ENCODE measurements at places on chromosomes 6 and 20.

DNA sequence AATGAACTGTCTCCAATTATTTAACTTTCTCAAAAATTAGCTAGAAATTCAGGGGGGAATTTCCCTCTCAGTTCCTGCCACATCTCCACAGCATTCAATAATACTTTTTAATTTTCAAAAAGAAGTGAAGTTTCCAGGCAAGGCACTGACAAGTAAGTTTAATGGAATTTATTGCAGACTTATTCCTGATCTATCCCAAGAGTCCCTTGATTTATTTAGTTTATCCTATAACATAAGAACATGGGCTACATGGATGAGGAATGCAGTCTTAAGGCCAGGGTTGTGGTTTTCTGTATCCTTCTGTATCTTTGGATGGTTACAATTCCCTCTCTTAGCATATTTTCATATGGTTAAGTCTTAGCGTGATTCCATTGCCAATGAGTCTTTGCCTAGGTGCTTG lies 126.5 kb downstream of the TSHZ2 start:
- no peak for DNase-seq

DNA sequence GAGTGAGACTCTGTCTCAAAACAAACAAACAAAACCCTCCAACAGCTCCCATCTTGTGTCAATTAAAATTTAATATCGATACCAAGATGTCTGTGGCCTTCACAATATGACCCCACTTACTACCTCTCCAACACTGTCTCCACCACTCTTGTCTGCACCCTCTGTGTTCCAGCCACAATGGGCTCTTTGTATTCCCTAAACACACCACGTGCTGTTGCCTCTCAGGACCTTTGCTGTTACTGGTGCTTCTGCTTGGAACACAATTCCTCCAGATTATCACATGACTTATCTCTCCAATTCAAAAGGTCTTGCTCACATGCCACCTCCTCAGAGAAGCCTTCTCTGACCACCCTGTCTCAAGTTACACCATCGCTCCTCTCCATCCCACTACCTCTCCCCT lies 6.0 kb upstream of the HCK start:
- no peak for DNase-seq

- no peak for DNase-seq
Observed at GRCh38 chr6:161407581-161407980, 133.7 kb upstream of the AGPAT4 start.

DNA sequence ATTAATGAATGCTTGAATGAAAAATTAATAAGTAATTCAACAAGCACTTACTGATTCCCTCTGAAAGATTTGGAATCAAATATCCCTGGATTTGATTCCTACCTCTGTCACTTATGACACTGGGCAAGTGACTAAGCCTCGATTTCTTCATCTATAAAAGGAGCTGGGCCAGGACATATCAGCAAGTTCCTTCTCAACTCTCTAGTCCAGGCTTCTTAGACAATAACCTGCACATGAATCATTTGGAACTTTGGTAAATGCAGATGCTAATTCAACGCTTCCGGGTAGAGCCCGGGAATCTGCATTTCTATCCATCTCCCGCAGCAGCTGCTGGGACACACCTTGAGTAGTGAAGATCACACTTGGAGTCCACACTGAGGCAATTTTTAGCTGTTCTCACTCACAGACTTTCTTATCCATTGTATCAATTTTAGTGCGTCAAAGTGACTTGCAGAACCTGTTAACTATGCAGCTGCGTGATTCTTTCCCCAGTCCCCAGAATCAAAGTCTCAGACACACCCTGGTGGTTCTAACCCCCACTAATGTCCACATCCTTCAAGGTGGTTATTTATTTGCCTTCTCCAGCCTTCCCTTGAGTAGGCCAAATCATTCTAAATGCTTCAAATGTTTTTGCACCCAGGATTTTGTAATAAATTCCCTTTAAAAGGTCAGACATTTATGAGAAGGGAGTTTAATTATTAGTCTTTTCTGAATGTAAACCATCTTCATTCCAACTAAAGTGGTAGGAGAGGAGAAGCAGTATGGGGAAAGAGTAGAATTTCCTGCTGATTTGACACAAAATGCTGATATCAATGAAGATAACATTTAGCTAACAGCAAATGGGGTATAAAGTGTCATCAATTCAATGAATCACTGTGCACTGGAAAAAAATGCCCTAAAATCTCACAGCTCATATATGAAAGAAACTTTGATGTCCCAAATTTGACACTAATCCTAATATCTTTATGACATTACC lies 26.0 kb upstream of the CCND3 start:
- DNase-seq = no peak

DNA sequence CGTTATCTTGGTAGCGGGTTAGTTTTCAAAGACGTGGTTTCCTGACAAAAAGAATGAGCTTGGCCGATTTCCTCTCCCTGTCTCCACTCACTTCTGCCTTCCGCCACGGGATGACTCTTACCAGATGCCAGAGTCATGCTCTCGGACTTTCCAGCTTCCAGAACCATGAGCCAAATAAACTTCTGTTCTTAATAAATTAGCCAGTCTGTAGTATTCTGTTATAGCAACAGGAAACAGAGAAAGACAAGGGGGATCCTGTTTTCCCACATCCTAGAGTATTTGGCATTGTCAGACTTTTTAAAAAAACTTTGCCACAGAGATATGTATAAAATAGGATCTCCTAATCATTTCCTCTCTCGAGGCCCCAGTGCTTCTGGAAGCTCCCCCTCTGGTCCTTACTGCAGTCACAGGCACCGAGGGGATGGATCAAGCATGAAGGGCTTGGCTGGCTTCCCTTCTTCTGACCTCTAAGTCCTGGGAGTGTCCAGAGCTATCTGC lies 84.9 kb upstream of the NAA20 start:
- DNase-seq = no peak

- DNase-seq = no peak
Observed at GRCh38 chr6:144725736-144726522, 440.8 kb downstream of the UTRN start.

- no peak for DNase-seq
Observed at GRCh38 chr6:80460257-80460865, 353.9 kb downstream of the BCKDHB start.

DNA sequence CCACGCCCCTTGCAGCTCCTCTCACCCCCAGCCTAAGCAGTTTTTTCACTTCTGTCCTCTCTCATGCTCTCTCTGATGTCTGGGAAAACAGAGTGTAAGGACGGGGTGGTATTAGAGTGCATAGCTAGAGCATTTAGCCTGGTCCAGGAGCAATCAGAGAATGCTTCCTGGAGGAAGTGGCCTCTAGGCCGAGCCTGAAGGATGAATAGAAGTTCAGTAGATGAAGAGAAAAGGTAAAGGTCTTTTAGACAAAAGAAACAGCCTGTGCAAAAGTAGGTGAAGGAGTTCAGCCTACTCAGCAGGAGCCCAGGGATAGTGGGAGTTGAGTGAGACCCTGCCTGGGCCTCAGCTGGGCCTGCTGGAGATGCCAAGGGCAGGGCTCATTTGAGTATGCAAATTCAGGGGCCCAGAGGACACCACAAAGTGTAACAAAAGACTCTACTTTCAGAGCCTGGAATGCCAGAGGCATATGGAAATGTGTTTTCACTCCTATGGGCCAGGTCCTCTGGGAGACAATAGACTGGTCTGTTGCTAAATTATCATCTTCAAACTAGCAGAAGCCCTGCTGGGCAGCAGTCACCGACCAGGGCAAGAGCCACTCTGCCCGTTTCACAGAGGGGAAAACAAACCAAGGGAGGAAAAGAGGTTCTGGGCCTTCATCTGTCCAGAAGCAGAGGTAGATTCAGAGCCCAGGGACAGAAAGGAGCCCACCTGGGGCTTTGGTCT lies 19.7 kb upstream of the TM9SF4 start:
- no peak for DNase-seq

GRCh38 chr6:108966855-108967755 lies 118.9 kb downstream of the ARMC2 start:
- no peak for DNase-seq

DNA sequence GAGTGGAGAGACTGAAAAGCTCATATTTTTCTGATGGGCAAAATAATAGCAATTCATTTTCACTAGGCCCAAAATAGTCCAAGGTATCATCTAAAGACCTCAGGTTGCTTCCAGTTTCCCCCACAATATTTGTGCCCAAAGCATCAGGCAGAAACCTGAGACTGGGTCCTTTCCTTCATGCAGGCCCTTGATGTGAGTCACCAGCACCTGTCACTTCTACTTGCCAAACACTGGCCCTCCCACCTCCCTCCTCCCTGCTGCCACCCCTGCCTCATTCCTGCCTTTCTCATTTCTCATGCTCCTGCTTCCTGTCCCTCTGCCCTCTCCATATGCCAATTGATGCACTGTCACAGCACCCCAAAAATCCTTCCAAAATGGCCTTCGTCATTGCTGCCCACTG lies 230.4 kb upstream of the CST7 start:
- DNase-seq = no peak

DNA sequence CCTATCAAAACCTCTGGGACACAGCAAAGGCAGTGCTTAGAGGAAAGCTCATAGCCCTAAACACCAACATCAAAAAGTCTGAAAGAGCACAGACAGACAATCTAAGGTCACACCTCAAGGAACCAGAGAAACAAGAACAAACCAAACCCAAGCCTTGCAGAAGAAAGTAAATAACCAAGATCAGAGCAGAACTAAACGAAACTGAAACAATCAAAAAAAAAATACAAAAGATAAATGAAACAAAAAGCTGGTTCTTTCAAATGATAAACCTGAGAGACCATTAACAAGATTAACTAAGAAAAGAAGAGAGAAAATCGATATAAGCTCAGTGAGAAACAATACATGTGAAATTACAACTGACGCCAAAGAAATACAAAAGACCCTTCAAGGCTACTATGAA lies 34.8 kb upstream of the RUNX2 start:
- DNase-seq = no peak

DNA sequence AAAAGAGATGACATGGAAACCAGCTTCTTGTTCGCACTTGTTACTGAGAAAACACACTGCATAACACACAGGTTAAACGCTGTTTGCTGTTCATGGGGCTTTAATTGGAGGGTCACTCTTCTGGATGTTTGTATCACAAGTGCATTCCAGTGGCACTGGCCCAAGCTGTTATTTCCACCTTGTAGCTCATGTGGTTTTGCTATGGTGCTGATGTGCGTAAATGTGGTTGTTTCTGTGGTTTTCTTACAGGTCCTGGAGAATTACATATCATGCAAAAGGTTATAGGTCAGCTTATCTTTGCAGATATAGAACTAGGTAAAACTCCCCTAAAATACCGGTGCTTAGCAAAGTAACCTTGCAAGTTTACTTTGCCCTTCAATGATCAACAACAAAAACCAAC lies 89.3 kb upstream of the AHI1 start:
- DNase-seq = no peak

- no peak for DNase-seq
Observed at GRCh38 chr6:29954272-29954671, 11.9 kb downstream of the HLA-A start.

DNA sequence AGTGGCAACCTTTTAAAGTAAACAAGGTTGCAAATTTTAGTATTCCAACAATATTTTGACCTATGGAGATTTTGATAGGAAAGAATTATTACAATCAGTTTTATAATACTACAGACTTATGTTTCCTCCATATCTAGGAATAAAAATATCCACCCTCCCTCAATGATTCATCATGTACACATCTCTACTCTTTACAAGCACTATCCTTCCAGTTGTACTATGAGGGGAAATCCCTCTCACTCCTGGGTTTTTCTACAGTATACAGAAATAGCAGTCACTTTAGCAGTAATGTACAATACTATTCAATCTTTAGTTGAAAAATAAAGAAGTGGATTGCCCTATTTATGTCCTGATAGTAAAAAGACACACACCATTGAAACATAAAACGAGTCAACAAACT lies 46.3 kb upstream of the SCML4 start:
- no peak for DNase-seq

- no peak for DNase-seq
Observed at GRCh38 chr20:62998449-62998848, 8.3 kb downstream of the BHLHE23 start.

- DNase-seq = no peak
Observed at GRCh38 chr6:8180327-8181159, 78.2 kb upstream of the EEF1E1 start.

GRCh38 chr6:52186480-52186879 lies 305 bp downstream of the IL17A start:
- DNase-seq = no peak

DNA sequence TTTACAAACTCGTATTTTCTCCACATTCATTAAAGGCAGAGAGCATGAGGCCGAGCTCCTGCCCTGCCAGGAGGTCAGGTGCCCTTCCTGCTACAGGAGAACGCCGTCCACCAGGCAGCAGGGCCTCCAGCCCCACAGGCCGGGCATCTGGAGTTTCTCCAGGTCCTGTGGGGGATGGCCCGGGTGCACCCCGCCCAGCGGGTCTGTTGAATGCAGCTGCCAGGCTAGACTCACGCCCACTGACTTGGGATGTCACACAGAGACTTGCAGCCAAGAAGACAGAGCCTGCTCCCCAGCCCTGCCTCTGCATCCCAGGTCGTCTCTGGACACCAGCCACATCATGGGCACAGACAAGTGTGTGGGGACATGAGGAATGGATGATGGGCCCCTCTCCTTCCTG lies 376.4 kb downstream of the CDH4 start:
- DNase-seq = no peak
